Activated effector memory CD4-positive, alpha-beta T cell treated with anti-CD3 and anti-CD28 coated beads, Interleukin-2, amount 50 U/mL, for 16 hours (primary cell): ENCODE measurements at places on chromosomes 6 and 20.

- DNase-seq, result no peak
Measured at GRCh38 chr6:124683507-124683906, 278.7 kb upstream of the RNF217 start.

GRCh38 chr6:134464690-134465411, 146.9 kb upstream of the SGK1 start:
- DNase-seq, result no peak

- no peak for DNase-seq
Measured at GRCh38 chr6:150549674-150550101, 50.0 kb upstream of the PLEKHG1 start.

- no peak for DNase-seq
Measured at GRCh38 chr6:2378891-2379652, 133.7 kb upstream of the GMDS start.

- DNase-seq, result no peak
Measured at GRCh38 chr6:124995131-124995530, 32.9 kb downstream of the RNF217 start.

GRCh38 chr20:57553376-57554018, 7.4 kb upstream of the PCK1 start:
- no peak for DNase-seq

- DNase-seq, result no peak
Measured at GRCh38 chr6:14148471-14148870, 30.9 kb downstream of the CD83 start.

DNA sequence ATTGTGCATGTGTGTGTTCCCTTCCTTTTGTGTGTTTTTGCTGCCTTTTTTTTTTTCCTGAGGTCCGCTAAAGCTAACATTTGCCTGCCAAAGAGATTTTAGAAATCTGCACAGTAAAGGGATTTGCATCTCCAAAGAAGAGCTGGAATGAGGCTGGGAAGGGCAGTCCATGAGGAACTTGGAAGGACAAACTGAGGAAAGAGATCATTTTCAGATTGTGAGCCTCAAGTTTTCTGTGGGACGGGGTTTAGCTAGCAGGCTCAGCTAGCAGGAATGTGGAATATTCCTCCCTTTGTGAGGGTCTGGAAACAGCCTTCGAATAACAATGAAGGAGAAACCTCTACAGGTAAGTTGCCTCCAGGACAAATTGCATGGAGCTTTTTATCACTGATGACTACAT, 3.8 kb downstream of the INSM1 start:
- no peak for DNase-seq

DNA sequence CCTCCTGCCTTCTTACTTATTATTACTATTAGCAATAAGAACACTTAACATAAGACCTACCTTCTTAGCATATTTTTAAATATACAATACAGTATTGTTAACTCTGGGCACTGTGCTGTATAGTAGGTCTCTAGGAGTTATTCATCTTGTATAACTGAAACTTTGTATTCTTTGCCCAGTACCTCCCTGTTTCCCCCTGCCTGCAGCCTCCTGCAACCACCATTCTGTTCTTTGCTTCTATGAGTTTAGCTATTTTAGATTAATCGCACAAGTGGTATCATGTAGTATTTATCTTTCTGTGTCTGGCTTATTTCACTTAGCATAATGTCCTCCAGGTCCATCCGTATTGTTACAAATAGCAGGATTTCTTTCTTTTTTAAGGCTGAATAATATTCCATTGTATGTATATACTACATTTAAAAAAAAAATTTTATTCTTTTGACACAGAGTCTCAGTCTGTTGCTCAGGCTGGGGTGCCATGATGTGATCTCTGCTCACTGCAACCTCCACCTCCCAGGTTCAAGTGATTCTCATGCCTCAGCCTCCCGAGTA, 4.4 kb downstream of the C6orf89 start:
- no peak for DNase-seq

GRCh38 chr6:124446961-124447360, 515.3 kb upstream of the RNF217 start:
- DNase-seq, result no peak

DNA sequence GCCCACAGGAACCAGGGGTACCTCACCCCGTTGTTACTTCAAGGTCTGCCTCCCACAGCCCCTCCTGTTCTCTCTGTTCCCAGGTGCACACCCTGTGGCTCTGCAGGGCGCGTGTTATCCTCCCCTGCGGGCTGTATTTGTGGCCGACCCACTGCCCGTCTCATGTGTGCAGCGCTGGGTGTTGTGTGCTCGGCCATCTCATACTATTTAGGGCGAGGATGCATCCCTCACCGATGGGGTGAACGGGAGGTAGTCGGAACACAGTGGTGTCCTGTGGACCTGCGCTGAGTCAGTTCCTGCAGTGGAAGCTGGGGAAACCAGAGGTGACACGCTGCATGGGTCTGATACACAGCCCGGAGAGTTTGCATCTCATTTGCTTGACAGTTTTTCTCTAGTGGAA, 94.5 kb upstream of the SULF2 start:
- no peak for DNase-seq
